ENCODE measurements at places on chromosomes 3 and 15.

DNA sequence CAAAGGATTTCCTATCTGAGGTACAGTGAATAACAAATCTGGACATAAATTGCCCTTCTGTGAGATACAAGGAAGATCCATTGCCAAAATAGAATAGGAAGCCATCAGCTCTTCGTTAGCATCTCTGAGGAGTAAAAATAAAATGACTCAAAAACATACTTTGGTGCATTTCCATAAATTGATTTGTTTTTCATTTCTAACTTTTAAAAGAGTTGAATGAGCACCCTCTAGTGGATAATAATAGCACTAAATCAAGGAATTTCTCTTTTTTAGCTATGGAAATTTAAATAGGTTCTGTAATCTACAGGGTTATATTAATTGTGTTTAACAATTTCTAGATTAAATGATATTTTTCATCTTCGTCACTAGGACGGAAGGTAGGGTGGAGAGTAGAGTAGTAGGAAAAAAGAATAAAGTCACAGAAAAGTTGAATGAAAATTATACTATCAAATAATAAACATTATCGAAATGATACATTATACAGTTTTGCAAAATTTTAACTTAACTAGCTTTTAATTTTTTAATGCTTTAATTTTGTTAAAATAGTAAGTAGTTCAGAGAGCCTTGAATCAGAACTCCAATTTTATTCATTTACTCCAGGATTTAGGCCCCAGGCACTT, 6.4 kb downstream of the NSUN3 start:
- DNase-seq: no peak

GRCh38 chr15:68585574-68586273, 6.9 kb downstream of the CORO2B start:
- no peak for DNase-seq

DNA sequence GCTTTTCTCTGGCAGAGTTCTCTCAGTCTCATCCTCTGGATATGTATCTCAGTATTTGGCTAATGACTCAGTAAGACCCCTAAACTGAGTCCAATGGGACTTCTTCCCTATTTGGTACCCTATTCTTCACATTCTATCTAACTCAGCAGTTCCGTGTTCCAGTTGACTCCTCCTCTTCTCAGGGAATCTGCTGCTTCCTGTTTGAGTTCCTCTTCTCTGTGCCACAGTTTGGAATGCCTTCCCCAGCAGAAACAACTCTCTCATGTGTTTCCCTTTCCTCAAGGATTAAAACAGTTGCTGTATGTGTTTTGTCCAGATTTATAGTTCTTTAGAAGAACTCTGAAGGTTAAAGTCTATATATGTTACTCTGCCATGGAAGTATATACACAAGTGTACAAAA, 344.0 kb upstream of the RARB start:
- no peak for DNase-seq

DNA sequence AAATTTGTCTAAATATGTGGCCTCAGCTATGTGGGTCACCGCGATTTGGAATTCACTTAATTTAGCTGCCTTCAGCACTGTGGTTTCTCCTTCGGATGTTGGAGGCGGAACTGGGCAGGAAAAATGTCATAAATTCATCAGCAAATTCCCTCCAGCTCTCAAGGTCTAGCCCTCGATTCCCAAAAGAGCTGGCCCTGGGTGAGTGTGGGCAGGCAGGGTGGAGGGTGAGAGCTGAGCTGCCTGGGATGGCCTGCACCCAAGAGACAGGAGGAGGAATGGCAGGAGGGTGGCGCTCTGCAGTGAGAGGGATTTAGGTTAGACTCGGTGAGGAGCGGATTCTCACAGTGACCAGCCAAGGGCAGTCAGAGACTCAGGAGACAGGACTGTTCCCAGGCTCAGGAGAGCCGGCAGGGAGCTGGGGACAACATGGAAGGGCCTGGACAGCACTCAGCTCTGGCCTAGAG, 57.1 kb downstream of the FEM1B start:
- no peak for DNase-seq

GRCh38 chr15:83673385-83673784, 19.5 kb downstream of the ADAMTSL3 start:
- DNase-seq: no peak

DNA sequence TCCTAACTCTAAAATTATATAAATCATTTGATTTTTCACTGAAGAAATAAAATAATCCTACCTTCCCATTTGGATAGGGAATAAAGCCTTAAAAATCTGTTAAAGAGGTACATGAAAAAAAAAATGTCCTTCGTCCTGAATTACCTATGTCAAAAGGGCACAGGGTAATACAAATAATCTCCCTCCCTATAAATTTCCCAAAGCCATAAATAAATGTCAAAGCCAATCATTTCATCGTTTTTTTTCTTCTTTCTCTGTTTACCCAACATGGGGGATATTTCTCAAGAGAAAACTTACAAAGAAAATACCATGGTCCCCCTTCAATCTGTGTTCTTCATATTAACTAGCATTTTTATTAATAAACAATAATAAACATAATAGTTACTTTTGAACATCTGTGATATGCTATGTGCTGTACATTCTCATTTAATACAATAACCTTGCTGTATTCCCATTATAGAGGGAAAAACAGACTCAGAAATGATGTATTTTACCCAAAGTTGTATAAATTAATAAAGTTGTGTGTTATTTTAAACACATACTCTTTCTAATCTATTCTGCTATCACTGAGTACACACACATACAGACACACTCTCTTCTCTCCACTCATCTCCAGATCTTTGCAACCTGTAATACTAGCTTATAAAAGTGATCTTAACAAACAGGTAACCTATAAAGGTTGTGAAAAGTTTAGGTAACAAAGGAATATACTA, 910 bp upstream of the ANKRD28 start:
- no peak for DNase-seq

DNA sequence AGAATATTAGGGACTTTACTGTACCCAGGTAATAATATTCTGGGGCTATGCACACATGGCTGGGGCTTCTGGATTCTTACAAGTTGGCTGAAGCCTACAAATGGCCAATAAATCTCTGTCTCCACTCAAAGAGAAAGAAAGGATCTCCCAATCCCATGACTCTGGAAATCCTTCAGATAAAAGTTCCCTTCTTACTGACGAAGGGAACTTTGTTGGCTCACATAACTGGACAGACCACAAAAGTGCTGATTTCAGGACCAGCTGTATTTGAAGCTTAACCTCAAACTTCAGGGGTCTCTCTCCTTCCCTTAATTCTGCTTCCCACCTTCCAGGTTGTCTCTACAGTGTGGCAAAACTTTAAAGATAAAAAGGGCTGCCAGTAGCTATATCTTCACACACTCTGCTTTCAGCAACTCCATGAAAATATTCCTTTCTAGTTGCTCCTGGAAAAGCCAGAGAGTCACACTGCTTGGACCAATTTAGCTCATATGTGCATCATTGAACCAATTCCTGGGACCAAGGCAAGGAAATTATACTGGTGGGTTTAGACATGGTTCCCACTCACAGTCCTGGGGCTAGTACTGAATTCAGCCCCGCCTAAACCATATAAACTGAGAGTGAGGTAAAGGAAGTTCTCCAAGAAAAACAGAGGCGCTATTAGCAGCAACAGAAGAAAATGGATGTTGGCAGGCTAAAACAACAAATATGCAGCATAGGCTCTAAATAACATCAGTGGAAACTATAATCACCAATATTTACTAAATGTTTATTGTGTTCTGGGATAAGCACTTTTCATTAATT, 290.0 kb upstream of the GADL1 start:
- DNase-seq: no peak

- no peak for DNase-seq
These were observed 23.7 kb downstream of the PPP2R3A start for GRCh38 chr3:135989242-135989641.

DNA sequence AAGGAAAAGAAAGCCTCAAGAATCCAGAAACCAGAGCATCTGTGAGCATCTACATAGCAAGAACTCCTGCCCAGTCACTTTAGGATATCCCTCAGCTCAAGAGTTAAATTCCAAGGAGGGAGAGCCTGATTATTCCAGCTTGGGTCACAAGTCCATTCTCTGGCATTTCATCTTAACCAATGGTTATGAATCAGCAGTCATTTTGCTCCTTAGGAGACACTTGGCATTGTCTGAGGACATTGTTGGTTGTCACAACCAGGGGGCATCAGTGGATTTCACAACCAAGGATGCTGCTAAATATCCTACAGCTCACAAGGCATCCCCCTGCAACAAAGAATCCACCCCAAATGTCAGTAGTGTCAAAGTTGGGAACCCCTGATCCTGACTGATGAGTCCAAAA, 51.0 kb upstream of the LMCD1 start:
- no peak for DNase-seq

GRCh38 chr3:40079203-40079846, 230.2 kb upstream of the EIF1B start:
- no peak for DNase-seq

DNA sequence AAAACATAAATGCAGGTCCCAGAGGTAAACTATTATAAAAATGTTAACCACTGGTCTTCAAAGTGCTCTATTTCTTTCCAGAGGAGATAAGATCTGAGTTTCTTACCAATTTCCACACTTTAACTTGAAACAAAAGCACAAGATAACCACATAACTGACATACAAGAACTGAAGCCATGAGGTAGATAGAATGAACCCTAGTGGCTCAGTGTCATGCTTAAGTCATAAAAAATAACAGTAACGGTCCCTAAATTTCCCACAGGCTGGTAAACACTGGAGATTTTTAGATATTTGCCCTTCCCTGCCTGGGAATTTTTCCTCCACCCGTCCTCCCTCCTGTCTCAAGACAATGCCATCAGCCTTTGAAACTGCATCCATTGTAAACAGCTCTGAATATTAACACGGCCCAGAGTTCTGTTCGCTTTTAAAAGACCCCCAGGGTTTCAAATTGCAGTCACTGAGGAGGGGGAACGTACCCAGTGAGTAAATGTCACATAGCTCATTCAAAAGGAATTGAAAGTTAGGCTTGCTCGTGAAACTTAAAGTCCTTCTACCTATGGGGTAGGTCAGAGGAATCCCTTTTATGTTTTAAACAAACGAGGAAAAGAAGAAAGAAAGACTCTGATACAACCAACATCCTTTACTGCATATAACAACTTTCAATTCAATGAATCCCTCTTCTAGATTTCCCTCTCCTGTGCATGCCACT, 5.7 kb downstream of the LRIG1 start:
- DNase-seq: no peak

- no peak for DNase-seq
These were observed 410.3 kb downstream of the AGBL1 start for GRCh38 chr15:86489981-86490380.

- no peak for DNase-seq
These were observed 42.8 kb downstream of the POMGNT2 start for GRCh38 chr3:43063114-43063513.

GRCh38 chr15:60091157-60091556, 87.0 kb downstream of the FOXB1 start:
- DNase-seq: no peak

DNA sequence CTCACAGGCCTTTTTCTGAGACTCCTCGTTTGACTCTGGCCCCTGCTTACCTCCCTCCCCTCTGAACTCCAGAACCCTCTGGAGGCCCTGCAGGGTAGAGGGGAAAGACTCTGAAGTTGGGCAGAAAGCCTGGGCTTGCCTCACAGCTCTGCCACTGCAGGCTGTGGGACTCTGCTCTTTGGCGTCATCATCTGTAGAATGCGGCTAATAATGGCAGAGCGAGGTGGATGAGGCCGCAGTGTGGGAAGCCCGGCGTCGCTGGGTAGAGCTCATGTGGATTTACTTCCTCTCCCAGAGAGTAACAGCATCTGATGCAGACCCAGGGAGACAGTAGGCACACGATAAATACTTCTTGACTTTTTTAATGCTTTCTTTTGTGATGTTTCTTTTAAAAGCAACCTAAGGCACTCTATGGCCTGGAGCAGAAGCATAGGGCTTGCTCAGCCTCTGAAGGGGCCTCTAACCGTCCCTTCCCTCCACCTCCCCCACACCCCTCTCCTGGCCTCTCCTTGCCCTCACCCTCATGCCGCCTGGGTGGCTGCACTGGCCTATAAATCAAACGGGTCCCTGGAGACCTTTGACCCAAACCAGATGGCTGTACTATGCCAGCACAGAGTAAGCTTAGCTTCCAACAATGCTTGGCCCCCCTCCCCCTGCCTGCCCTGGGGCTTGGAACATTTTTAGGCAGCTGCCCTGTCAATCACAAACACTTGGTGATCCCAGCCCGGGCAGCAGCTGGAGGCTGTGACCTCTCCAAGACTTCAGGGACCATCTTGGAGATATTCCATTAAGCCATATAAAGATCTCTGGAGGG, 32.9 kb downstream of the SPSB4 start:
- no peak for DNase-seq

- DNase-seq: no peak
These were observed 138.0 kb downstream of the STT3B start for GRCh38 chr3:31670722-31671121.

DNA sequence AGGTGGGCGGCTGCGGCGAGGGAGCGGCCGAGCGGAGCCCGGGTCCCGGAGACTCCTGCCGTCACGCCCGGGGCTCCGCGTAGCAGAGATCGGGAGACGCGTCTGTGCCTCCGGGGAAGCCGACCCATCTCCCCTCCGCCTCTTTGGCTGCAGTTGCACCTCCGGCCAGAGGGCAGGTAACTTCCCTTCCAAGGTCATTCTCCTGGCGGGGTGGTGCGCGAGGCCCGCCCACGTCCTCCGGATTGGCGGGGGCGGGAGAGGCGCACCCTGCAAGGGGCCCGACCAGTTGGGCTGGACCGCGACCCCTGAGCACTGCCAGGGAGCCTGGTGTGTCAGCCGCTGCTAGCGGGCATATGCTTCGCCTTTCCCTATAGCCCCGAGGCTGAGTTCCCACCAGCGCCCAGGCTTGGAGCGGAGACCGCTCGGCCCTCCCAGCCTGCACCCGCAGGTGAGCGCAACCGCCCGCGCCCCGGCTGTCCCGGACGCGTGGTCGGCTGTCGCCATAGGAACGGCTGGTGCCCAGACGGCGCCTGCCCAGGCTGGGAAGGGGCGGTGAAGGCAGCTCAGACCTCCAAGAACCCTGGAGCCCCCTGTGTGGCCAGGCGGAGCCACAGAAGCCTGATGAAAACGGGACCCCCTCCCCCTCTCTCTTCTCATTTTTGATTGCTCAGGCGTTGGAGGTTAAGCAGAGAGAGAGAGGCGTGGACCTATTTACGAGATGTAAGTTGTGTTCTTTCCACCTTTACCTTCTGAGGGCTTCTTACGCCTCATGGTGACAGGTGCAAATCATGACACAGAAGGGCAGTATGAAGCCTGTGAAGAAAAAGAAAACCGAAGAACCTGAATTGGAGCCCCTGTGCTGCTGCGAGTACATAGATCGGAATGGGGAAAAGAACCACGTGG, 453 bp downstream of the ZDHHC23 start:
- peak; percentile 11 for DNase-seq
